MCF 10A (cell line): ENCODE measurements at places on chromosomes 11 and 22. TPM values are rescaled to one million over a fixed set of nuclear protein-coding genes. Genes with fewer than 3 reads are reported as not detected.

DNA sequence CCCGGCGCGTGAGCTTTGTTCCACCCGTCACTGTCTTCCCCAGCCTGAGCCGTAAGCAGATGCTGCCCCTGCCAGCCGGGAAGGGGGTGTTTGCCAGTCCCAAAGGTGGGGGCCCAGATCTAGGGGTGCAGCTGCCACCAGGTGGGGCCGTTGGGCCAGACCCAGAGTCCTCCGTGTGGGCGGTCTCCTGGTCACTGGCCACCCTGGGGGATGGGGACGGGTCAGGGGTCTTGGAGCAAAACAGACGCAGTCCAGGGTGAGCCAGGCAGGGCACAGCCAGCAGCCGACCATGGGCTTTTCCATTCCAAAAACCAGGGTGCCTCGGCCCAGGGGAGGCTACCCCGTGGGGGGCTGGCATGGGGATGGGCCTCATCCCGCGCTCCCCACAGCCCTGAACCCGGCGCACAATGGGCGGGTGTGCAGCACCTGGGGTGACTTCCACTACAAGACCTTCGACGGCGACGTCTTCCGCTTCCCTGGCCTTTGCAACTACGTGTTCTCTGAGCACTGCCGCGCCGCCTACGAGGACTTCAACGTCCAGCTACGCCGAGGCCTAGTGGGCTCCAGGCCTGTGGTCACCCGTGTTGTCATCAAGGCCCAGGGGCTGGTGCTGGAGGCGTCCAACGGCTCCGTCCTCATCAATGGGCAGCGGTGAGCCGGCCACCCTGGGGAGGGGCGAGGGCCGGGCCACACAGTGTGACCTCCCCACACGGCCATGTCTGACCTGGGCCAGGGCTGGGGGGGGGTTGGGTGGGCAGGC, 3.5 kb downstream of the MUC5B start:
- no peaks in the 10 kb centered on the region for H3K36me3 ChIP-seq
- DNase-seq = no peak
- H3K4me1 ChIP-seq = no peaks in the 10 kb centered on the region
- no peak overlapping the region for H3K27ac ChIP-seq

DNA sequence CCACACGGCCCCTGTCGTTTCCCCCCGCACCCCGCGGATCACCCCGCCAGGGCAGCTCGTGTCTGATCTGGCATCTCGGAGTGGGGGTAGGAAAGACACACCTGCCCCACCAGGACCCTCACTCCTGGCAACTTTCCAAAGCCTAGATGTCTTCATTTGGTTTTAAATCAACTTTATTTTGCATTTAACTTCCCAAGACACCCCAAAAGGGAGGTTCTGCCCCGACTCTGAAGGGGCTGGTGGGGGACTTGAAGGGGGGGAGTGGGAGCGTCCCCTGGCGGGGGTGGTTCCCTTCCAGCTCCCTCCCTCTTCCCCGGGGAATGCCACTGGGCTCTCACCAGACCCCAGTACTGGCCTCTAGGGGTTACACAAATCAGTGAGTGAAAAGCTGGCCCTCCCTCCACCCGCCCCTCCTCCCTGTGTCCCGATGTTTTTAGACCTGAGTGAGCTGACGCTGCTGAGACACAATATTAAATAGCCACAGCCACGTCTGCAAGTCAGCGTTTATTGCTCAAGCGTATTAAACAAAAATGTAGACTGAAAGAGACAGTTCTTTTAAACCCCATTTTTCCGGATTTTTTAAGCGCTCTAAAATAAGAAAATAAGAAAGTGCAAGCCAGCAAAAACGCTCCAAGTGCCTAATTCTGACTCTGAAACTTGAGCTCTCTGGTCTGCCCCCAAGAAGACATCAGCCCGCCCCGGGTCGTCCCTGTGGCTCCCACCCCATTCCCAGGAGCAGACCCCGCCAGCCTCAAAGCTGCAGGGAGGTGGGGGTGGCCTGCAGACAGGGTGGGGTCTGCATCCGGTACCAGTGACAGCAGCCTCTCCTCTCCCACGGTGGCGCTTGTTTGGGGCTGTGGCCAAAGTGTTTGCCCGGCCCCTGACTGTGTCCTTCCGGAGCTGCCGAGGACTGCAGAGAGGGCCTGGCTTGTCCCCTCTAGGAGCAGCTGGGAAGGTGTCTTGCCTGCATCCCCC, 1.1 kb upstream of the TTLL8 start:
- H3K4me3 ChIP-seq = no peak overlapping the region
- no peaks in the 10 kb centered on the region for H3K4me1 ChIP-seq
- peak; percentile 3 for DNase-seq
- H3K27me3 ChIP-seq = no peaks in the 10 kb centered on the region
- no peaks in the 10 kb centered on the region for H3K36me3 ChIP-seq

GRCh38 chr11:119832202-119832935, 103.4 kb upstream of the NECTIN1 start:
- DNase-seq = no peak
- peaks cover 44% of the 10 kb centered on the region for H3K27me3 ChIP-seq
- no peaks in the 10 kb centered on the region for H3K36me3 ChIP-seq
- no peaks in the 10 kb centered on the region for H3K4me1 ChIP-seq

DNA sequence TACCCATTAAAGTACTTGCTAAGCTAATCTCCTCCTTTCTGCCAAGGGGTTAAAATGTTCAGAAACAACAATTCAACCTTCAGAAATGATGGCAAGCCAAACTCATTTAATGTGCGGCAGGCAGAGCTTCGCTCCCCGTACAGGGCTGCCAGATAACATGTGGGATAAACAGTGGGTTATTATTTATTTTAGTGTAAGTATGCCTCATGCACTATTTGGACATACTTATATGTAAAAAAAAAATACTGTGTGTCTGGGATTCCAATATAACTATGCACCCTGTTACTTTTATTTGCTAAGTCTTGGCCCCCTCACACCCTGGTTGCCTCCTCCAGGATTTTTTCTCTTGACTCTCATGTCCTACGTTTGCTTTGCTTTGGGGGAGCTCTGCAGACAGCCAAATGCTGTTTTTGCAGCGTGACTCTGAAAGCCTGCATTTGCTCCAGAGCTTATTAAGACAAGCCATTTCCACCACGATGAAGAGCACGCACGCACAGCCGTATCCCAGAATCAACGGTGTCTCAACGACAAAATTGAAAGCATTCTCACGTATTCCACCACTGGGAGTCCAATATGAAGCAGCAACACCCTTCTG, 86.5 kb upstream of the SHANK2 start:
- H3K36me3 ChIP-seq = no peaks in the 10 kb centered on the region
- H3K27me3 ChIP-seq = no peaks in the 10 kb centered on the region

DNA sequence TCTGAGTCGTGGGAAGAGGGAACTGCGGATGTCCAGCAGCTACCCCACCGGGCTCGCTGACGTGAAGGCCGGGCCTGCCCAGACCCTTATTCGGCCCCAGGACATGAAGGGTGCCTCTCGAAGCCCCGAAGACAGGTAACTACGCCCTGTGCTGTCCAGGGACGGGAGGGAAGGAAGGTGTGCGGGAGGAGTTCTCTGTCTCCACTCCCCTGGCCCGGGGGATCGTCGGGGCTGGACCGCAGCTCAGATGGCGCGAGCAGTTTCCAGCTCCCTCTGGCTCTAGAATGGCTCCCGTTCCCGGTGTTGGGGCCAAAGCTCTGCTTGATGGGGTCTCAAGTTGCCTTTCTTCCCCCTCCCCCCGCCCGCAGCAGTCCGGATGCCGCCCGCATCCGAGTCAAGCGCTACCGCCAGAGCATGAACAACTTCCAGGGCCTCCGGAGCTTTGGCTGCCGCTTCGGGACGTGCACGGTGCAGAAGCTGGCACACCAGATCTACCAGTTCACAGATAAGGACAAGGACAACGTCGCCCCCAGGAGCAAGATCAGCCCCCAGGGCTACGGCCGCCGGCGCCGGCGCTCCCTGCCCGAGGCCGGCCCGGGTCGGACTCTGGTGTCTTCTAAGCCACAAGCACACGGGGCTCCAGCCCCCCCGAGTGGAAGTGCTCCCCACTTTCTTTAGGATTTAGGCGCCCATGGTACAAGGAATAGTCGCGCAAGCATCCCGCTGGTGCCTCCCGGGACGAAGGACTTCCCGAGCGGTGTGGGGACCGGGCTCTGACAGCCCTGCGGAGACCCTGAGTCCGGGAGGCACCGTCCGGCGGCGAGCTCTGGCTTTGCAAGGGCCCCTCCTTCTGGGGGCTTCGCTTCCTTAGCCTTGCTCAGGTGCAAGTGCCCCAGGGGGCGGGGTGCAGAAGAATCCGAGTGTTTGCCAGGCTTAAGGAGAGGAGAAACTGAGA, 1.4 kb downstream of the ADM start:
- H3K27ac ChIP-seq = peak overlapping the region; percentile 87
- peak; percentile 40 for DNase-seq
- peaks cover 50% of the 10 kb centered on the region for H3K4me1 ChIP-seq
- no peaks in the 10 kb centered on the region for H3K27me3 ChIP-seq
- H3K36me3 ChIP-seq = peaks cover 38% of the 10 kb centered on the region
- H3K4me3 ChIP-seq = peak overlapping the region; percentile 79

- DNase-seq = peak; percentile 53
- peaks cover 13% of the 10 kb centered on the region for H3K4me1 ChIP-seq
- no peak overlapping the region for H3K4me3 ChIP-seq
- H3K27me3 ChIP-seq = no peaks in the 10 kb centered on the region
Measured at GRCh38 chr11:96055706-96056387, 131.9 kb upstream of the MTMR2 start.

GRCh38 chr11:11923828-11924227, 82.1 kb downstream of the USP47 start:
- peaks cover 6% of the 10 kb centered on the region for H3K4me1 ChIP-seq
- H3K27me3 ChIP-seq = no peaks in the 10 kb centered on the region
- peak overlapping the region; percentile 18 for H3K4me3 ChIP-seq
- peaks cover 41% of the 10 kb centered on the region for H3K36me3 ChIP-seq

DNA sequence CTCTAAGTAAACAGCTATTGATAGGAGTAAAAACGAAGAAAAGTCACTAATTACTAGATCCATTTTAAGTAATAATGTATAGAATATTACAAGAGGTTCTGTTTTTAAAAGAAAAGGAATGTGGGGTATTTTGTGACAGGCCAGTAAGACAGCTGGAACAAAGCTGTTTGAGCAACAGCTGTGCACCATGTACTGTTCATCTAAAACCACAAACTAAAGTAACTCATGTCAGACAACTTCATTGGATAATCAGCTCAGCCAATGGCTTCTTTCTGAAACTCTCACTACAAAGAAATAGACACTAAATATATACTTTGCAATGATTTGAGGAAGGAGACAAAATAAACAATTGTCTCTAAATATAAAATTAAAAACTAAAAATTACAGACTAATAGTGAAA, 16.1 kb downstream of the RRAS2 start:
- H3K4me1 ChIP-seq = peaks cover 15% of the 10 kb centered on the region
- H3K36me3 ChIP-seq = no peaks in the 10 kb centered on the region
- no peak overlapping the region for H3K4me3 ChIP-seq
- H3K27ac ChIP-seq = no peak overlapping the region
- H3K27me3 ChIP-seq = no peaks in the 10 kb centered on the region

GRCh38 chr11:46243796-46244109, 33.7 kb upstream of the CREB3L1 start:
- H3K27me3 ChIP-seq = no peaks in the 10 kb centered on the region
- peak overlapping the region; percentile 94 for H3K27ac ChIP-seq
- H3K36me3 ChIP-seq = peaks cover 7% of the 10 kb centered on the region
- DNase-seq = no peak

GRCh38 chr11:110812086-110812733, 100.0 kb upstream of the ARHGAP20 start:
- DNase-seq = no peak
- H3K4me1 ChIP-seq = no peaks in the 10 kb centered on the region
- H3K4me3 ChIP-seq = no peak overlapping the region
- no peak overlapping the region for H3K27ac ChIP-seq
- H3K27me3 ChIP-seq = peaks cover 12% of the 10 kb centered on the region

- peaks cover 36% of the 10 kb centered on the region for H3K27me3 ChIP-seq
- H3K4me1 ChIP-seq = no peaks in the 10 kb centered on the region
- no peaks in the 10 kb centered on the region for H3K36me3 ChIP-seq
- no peak overlapping the region for H3K27ac ChIP-seq
- no peak overlapping the region for H3K4me3 ChIP-seq
- peak; percentile 25 for DNase-seq
Measured at GRCh38 chr11:120601536-120601935, 90.0 kb downstream of the GRIK4 start.

DNA sequence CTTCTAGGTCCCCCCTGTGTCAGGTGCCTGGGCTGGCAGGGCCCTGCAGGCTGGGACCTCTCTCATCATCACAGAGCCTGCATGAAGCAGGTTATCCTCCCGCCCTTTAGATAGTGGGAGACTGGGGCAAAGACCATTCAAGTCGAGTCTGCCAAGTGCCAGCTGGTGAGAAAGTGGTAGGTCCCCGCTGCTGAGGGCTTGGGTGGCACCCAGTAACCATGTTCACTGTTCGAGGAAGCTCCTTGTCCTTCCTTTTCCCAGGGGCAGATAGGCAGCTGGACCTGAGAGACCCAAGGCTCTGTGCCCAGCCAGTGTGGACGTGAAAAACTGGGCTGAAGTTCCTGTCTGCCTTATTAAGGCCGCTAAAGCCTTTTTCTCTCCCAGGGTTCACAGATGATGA, 1319.8 kb downstream of the TBC1D22A start:
- no peak overlapping the region for H3K27ac ChIP-seq
- no peak for DNase-seq
- no peaks in the 10 kb centered on the region for H3K4me1 ChIP-seq
- no peaks in the 10 kb centered on the region for H3K36me3 ChIP-seq
- no peaks in the 10 kb centered on the region for H3K27me3 ChIP-seq
- H3K4me3 ChIP-seq = no peak overlapping the region

- H3K36me3 ChIP-seq = no peaks in the 10 kb centered on the region
- H3K27ac ChIP-seq = no peak overlapping the region
- no peak for DNase-seq
- H3K27me3 ChIP-seq = peaks cover 74% of the 10 kb centered on the region
- H3K4me1 ChIP-seq = peaks cover 4% of the 10 kb centered on the region
Measured at GRCh38 chr11:81869351-81870065, 864.2 kb downstream of the FAM181B start.

GRCh38 chr11:126132319-126132718, 69.7 kb upstream of the CDON start:
- peaks cover 17% of the 10 kb centered on the region for H3K4me1 ChIP-seq
- H3K27me3 ChIP-seq = no peaks in the 10 kb centered on the region
- peak overlapping the region; percentile 99 for H3K27ac ChIP-seq
- peak; percentile 63 for DNase-seq
- peaks cover 6% of the 10 kb centered on the region for H3K36me3 ChIP-seq

DNA sequence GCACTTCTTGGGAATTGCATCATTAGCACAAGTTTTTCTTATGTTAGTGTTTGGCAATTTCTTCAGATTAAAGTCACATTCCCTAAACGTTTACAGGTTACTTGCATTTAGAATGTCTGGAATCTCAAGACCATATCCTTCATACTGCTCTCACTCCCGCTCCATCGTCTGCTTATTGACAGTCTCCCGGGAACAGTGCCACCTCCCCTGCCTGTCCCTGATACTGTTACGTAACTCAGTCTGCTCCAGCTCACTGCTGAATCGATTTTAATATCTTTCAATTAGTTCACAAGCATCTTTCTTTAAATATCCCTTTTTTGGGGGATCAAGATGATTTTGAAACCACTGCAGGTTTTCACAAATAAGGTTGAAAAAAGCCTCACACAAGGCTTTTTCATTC, 48.2 kb downstream of the GLYATL2 start:
- H3K36me3 ChIP-seq = no peaks in the 10 kb centered on the region
- H3K27me3 ChIP-seq = no peaks in the 10 kb centered on the region
- no peaks in the 10 kb centered on the region for H3K4me1 ChIP-seq
- no peak for DNase-seq

Gene TUBA8
- total RNA-seq = 0.66 TPM in 1 of 2 replicates, not detected in the other

Gene POU2AF2
- not detected in 2 replicates for total RNA-seq

Gene ARHGAP20
- total RNA-seq = not detected in 2 replicates

Gene INPP5J
- 0.61 and 0.66 TPM in 2 replicates for total RNA-seq

Gene TREH
- not detected in 2 replicates for total RNA-seq

Gene ENTHD1
- not detected in 2 replicates for total RNA-seq

Gene NEAT1
- 1,026 and 1,292 TPM in 2 replicates for total RNA-seq

Gene GLYATL2
- total RNA-seq = not detected in 2 replicates

Gene ARFGAP3
- total RNA-seq = 67.1 and 82.9 TPM in 2 replicates
